RWPE2 (cell line): ENCODE measurements at places on chromosomes 2 and 18.

- DNase-seq = no peak
These were observed 55.4 kb downstream of the REL start for GRCh38 chr2:60936757-60937156.

GRCh38 chr2:146701183-146701582 is 1143.6 kb upstream of the ACVR2A start:
- no peak for DNase-seq

DNA sequence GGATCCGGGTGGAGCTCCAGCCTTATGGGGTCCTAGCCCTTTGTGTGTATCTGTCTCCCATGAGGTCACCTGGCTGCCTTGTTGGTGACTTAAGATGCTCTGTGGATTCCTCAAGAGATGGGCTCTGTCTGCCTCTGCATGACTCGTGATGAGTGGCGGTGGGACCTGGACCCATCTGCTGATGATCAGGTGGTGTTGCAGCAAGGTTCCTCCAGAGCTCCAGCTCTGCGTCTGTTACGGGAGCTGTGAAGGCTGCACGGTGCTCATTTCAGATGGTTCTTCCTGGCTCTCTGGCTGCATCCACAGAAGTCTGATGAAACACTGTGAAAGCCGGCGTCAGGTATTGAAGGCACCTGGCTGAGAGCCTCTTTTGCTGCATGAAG is 2.4 kb downstream of the AGAP1 start:
- DNase-seq = no peak

GRCh38 chr2:17805717-17806363 is 10.4 kb upstream of the MSGN1 start:
- DNase-seq = no peak

- no peak for DNase-seq
These were observed 99.6 kb upstream of the SCG2 start for GRCh38 chr2:223701761-223702160.
